Adrenal gland (tissue), 19 donors: ENCODE measurements at places on chromosomes 2 and 18. TPM values are rescaled to one million over a fixed set of nuclear protein-coding genes. Genes with fewer than 3 reads are reported as not detected.
A peak's percentile ranks its signal among the peaks of the same experiment; 100 is the strongest.

GRCh38 chr2:222477962-222478608, 53.7 kb downstream of the SGPP2 start:
- H3K36me3 ChIP-seq: no peaks in the 10 kb centered on the region
- H3K4me3 ChIP-seq: no peak overlapping the region
- H3K27ac ChIP-seq: no peak overlapping the region

DNA sequence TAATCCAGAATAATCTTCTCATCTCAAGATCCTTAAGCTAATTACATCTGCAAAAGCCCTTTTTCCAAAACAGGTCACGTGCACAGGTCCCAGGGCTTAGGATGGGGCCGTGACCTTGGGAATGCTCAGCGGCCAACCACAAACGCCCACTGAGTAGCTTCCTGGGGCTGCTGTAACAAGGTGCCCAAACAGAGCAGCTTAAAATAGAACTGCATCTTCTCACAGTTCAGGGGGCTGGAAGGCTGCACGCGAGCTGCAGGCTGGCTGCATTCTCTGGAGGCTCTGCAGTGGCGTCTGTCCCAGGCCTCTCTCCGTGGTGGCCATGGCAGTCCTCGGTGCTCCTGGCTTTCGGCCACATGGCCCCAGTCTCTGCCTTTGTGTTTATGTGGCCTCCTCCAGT, 31.9 kb downstream of the ADI1 start:
- no peak for DNase-seq
- H3K36me3 ChIP-seq: no peaks in the 10 kb centered on the region
- no peaks in the 10 kb centered on the region for H3K27me3 ChIP-seq

GRCh38 chr2:221109552-221109951, 462.6 kb downstream of the EPHA4 start:
- DNase-seq: no peak
- no peak overlapping the region for H3K27ac ChIP-seq
- no peaks in the 10 kb centered on the region for H3K36me3 ChIP-seq
- H3K4me1 ChIP-seq: peaks cover 3% of the 10 kb centered on the region
- no peak overlapping the region for H3K4me3 ChIP-seq
- H3K27me3 ChIP-seq: no peaks in the 10 kb centered on the region

- no peaks in the 10 kb centered on the region for H3K27me3 ChIP-seq
- DNase-seq: peak; percentile 8
- peaks cover 8% of the 10 kb centered on the region for H3K4me1 ChIP-seq
- no peak overlapping the region for H3K27ac ChIP-seq
These were observed 133.7 kb downstream of the SMAD7 start for GRCh38 chr18:48817021-48817461.

GRCh38 chr2:152577579-152577978, 139.7 kb downstream of the PRPF40A start:
- H3K27ac ChIP-seq: peak overlapping the region; percentile 11
- H3K4me1 ChIP-seq: peaks cover 35% of the 10 kb centered on the region
- no peaks in the 10 kb centered on the region for H3K27me3 ChIP-seq
- H3K4me3 ChIP-seq: no peak overlapping the region
- no peaks in the 10 kb centered on the region for H3K36me3 ChIP-seq
- no peak for DNase-seq

- H3K36me3 ChIP-seq: no peaks in the 10 kb centered on the region
- no peaks in the 10 kb centered on the region for H3K4me1 ChIP-seq
- no peak for DNase-seq
- no peak overlapping the region for H3K4me3 ChIP-seq
- no peak overlapping the region for H3K27ac ChIP-seq
- no peaks in the 10 kb centered on the region for H3K27me3 ChIP-seq
These were observed 329.1 kb upstream of the GULP1 start for GRCh38 chr2:187962538-187962937.

- H3K4me1 ChIP-seq: no peaks in the 10 kb centered on the region
- H3K27me3 ChIP-seq: peaks cover 7% of the 10 kb centered on the region
- no peak overlapping the region for H3K4me3 ChIP-seq
- no peak overlapping the region for H3K27ac ChIP-seq
These were observed 86.6 kb downstream of the MARCO start for GRCh38 chr2:119028327-119029174.

GRCh38 chr2:7270011-7270431, 352.8 kb downstream of the RNF144A start:
- no peaks in the 10 kb centered on the region for H3K36me3 ChIP-seq
- H3K27ac ChIP-seq: no peak overlapping the region
- no peak overlapping the region for H3K4me3 ChIP-seq
- no peaks in the 10 kb centered on the region for H3K4me1 ChIP-seq
- DNase-seq: no peak
- no peaks in the 10 kb centered on the region for H3K27me3 ChIP-seq

DNA sequence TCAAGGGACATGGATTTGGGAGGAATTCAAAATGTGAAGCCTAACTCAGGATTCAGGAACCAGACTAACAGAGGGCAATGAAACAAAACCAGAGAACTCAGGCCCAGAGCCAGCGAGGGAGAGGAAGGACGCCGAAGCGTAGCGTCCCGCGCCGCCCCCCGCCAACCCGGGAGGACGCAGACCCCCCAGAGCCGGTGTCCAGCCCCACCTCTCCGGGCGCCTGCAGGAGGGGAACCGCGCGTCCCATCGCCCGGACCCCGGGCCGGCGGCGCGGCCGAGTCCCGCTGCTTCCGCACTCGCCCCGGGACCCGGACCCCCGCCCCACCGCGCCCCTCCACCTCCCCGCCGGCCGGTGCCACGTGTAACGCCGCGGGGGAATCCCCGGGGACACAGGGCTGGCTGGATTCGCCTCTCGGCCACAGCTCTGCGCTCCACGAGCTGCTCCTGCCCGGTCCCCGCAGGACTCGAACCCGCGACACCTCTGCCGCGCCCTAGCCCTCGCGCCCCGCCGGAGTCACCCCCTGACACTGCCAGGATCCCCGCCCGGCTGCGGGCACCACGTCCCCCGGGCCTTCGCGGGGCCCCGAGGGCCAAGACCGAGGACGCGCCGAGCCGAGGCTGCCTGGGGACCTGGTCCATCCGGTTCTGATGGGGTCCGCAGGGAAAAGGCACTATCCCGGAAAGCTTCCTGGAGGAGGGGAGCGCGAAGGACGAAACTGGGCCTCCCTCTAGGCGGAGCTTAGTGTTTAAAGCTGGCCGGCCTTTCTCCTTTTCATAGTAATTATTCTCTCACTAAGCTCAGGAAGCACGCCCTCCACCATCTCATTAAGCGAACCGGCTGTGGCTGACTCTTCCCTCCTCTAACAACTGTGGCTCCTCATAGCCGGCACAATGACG, 40.4 kb upstream of the FAM124B start:
- H3K27ac ChIP-seq: no peak overlapping the region
- H3K27me3 ChIP-seq: peaks cover 9% of the 10 kb centered on the region
- H3K4me1 ChIP-seq: peaks cover 8% of the 10 kb centered on the region
- H3K4me3 ChIP-seq: peak overlapping the region; percentile 62
- DNase-seq: no peak

DNA sequence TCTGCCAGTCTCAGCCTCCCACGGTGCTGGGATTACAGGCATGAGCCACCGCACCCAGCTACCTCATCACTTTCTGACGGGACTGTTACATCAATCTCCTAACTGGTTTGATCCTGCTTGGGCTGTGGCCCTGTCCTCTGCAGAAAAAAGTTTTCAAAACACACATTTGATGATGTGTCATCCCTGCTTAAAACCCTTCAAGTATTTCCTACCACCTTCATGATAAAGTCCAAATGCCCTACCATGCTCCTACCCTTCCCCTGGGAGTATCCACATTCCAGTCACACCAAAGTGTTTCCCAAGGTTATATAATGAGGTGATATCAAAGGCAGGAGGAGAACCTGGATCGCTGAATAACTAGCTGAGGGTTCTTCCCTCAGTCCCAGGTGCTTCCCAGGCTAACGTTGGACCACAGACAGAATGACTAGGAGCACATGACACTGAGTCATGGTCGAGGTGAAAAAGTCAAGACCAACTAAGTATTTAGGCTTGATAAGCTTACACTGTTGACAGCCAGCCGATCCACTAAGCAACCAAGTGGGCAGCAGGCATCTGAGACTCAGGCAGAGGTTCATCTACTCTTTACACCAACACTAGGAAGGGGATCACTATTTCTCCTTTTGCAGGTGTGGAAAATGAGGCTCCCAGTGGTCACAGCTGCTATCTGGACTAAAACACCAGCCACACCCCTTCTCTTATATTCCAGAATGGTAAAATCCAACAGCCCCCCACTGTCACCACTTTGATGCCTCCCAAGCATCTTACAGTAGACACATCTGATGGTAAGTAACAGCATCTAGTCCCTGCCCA, 31.8 kb downstream of the CYRIA start:
- no peak for DNase-seq
- no peak overlapping the region for H3K4me3 ChIP-seq
- H3K4me1 ChIP-seq: peaks cover 24% of the 10 kb centered on the region
- H3K27me3 ChIP-seq: no peaks in the 10 kb centered on the region

DNA sequence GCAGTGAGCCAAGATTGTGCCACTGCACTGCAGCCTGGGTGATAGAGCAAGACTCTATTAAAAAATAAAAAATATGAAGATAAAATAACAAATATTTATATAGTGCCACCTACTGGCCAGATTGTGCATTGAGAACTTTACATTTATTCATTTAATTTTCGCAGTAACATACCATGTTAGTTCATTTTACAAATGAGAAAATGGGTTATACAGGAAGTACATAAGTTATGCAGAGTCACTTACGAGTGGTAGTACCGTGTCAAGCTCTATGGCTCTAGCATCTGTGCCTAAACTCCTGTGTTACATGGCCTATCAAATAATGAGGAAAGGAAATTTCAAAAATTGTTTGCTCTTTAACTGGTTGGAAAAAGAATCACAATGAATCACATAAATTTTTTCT, 27.9 kb downstream of the RIF1 start:
- no peaks in the 10 kb centered on the region for H3K36me3 ChIP-seq
- H3K27ac ChIP-seq: no peak overlapping the region
- DNase-seq: no peak

DNA sequence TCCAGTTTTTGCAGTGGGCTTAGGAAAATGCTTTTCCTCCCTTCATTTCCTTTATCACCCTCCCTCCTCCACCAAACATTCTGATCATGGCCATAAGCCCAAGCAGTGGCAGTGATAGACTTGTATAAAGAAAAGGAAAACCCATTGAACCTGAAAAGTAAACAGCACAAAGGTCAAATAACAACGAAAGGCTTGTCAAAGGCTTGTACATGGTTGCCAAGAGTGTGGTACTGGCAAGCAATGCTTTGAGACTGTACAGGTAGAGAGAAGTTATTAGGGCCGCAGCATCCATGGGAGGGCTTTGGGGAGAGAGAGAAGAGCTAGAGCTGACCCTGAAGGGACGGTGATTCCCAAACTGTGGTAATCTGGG, 2.1 kb upstream of the VWA3B start:
- peaks cover 29% of the 10 kb centered on the region for H3K27me3 ChIP-seq
- H3K27ac ChIP-seq: no peak overlapping the region
- H3K4me1 ChIP-seq: peaks cover 16% of the 10 kb centered on the region
- no peaks in the 10 kb centered on the region for H3K36me3 ChIP-seq
- DNase-seq: no peak

DNA sequence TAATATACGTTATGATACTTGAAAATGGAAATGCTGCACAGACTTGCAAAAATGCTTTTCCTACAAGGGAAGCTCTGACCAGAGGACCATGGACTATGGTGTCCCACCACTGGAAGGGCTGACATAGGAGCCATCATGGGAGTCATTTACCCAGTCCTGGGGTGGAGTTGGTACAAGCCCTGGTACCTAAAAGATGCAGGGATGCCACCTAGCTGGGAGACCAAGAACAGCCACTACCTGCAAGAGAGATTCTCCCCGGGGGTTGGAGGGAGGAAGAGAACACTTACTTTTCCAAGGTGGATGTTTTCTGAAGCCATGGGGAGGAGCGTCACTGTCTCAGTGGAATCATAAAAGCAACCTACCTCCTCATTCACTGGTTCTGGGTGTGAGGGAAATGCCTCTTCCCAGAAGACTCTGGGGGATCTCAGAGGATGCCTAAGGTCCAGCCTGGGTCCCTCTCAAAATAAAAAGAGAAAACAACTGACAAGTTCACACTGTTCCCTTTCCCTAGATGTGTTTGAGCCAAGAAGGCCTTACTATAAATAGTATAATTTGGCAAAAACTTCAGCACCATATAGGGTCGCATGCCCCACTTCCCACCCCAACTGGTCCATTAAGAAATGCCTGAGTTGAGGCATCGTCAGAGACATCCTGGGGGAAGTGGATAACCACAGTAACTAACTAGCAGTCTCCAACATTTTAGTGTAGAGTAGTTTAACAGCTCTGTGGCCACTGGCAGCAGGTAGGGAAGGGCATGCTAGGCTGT, 39.9 kb downstream of the REEP1 start:
- H3K36me3 ChIP-seq: no peaks in the 10 kb centered on the region
- no peak for DNase-seq
- H3K4me3 ChIP-seq: no peak overlapping the region

Gene SNRNP27
- total RNA-seq: 57.6 TPM

Gene ANKRD30B
- not detected for total RNA-seq

Gene NEU2
- total RNA-seq: not detected

Gene TMEM178A
- total RNA-seq: 1.1 TPM

Gene FLACC1
- 0.52 TPM for total RNA-seq

Gene SLC14A1
- total RNA-seq: 0.57 TPM

Gene MALL
- 4.0 TPM for total RNA-seq
